ENCODE measurements at places on chromosomes 1 and 21.
A peak's percentile ranks its signal among the peaks of the same experiment; 100 is the strongest.

- no peak for DNase-seq
These were observed 787 bp upstream of the GIPC2 start for GRCh38 chr1:78044796-78045562.

- no peak for DNase-seq
These were observed 64.9 kb upstream of the SYT6 start for GRCh38 chr1:114218361-114219171.

GRCh38 chr1:215140135-215140534, 57.6 kb downstream of the KCNK2 start:
- no peak for DNase-seq

DNA sequence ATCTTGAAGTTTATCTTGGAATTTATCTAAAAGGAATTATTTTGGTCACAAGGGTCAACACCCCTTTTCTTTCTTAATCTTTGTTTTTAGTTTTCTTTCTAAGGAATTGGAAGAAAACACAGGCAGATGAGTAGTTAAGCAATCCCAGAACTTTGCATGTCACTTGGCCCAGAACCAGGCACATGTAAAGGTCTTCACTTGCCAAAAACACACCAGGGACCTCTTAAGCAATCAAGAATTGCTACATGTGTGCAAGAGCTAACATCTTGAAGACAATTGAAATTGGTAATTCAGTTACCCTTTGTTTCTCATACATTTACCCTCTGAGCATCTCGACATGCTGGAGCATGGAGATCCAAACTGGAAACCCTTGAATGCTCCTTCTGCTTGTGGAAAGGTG, 114.2 kb downstream of the ZC3H11B start:
- DNase-seq: peak; percentile 10

DNA sequence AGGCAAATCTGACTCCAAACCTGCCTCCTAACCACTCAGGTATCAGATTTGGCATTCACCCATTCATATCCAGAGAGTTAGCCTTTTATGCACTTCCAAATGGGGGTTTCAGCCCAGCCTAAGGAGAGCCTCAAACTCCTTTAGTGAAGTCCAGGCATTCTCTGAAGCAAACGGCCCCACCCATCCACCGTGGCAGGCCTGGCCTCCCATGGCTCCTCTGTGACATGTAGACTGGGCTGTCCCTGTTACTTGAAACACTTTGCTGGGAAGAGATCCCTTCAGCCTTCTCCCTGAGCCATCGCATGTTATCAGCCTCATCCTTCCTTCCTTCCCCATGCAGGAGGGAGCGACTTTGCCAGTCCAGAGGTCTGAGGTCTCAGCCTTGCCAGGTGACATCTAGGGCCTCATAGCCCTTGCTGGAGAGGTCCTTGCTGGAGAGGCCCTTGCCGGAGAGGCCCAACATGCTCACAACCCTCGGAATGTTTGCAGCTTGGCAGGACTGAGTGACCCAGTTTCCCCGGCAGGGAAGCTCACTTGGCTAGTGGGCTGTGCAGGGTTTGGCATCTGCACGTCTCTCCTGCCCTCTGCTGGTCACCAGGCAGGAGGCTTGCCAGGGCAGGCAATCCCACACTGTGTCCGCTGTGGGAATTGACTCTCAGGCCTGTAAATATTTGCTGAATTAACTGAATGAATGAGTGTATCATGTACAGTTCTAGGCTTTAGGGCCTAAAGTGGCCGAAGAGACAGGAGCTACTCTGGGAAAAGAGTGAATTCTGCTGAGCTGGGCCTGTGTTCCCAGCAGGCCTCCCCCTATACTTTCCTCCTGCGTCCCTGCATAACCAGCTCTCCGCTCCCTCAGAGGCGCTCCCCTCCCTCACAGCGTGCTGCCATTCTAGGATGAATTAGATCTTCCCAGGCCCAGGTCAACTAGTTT, 26.7 kb upstream of the RBM15 start:
- DNase-seq: peak; percentile 48

- DNase-seq: no peak
These were observed 27.8 kb upstream of the FMOD start for GRCh38 chr1:203378556-203379245.

DNA sequence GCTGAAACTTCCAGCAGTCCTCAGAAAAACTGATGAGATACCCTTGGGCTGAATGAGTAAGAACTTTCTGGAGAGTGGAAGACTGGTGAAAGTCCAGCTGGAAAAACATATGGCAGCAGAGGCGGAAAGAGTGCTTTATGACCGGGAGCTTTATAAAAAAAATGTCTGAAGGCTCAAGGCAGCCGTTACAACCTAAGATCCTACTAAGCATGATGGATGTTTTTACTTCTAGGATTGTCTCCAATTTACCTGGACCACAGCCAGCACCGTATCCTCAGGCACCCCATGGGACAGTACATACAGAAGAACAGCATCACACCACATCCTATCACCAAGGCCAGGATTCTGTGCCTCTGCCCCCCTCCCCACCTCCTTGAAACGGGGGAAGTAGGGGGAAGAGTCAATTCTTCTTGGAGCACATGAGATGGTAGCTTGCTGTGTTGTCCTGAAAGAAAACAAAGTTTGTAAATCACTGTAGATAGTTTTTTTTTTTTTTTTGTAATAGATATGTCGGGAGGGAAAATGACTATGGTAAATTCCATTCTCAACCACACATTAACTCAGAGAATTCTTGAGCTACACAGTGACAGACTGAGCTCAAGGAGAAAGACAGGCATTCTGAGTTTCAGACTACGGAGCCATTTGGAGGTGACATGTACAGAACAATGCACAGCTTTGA, 11.8 kb upstream of the IRF2BP2 start:
- peak; percentile 81 for DNase-seq

- DNase-seq: no peak
These were observed 5.7 kb downstream of the LMX1A start for GRCh38 chr1:165350840-165351239.

DNA sequence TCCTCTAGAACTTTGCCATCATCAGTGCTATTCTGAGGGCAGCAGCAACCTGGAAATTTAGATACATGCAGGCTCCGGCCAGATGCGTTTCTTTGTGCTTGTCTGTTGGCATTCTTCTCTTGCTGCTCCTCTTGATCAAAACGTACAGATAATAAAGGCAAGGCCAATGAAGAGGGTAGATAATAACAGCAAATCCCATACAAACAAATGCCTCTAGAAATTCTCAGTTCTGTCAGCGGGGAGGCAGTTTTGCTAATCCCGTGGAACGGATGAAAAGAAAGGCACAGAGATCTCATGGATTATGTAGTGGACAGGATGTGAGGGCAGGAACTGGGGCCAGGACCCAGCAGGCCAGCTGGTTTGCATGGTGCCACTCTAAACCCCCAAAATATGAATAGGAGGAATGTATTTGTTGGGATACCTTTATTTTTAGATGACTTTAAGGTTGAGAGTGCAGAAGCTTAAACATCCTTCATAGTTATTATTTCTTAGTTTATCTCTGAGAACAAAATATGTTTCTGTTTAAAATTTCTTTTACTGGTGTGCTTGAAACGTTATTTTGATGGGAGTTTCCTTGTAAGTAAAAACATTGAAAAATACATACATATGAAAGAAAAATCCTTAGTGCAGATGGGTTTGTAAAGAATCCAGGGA, 1.5 kb downstream of the ITSN1 start:
- no peak for DNase-seq

- no peak for DNase-seq
These were observed 15.4 kb downstream of the PKP1 start for GRCh38 chr1:201298396-201299381.

DNA sequence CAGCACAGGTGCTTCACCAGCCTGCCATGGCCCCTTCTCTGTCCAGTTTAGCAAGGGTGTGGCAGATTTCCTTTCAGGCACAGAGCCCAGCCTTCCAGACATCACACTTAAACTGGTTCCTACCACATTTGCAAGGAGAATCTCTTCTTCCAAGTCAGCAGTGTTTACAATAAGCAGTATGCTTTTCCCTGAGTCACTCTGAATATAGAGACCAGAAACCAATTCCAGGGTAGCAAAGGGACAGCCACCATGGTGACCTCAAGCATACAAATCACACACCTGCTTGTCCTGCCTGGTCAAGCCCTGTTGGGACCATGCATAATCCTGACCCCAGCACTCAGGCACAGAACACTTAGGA, 8.7 kb upstream of the CBR3 start:
- no peak for DNase-seq

Data from GM04504 (cell line).